HCT116 (cell line): ENCODE measurements at places on chromosomes 16 and 17. TPM values are rescaled to one million over a fixed set of nuclear protein-coding genes. Genes with fewer than 3 reads are reported as not detected.

DNA sequence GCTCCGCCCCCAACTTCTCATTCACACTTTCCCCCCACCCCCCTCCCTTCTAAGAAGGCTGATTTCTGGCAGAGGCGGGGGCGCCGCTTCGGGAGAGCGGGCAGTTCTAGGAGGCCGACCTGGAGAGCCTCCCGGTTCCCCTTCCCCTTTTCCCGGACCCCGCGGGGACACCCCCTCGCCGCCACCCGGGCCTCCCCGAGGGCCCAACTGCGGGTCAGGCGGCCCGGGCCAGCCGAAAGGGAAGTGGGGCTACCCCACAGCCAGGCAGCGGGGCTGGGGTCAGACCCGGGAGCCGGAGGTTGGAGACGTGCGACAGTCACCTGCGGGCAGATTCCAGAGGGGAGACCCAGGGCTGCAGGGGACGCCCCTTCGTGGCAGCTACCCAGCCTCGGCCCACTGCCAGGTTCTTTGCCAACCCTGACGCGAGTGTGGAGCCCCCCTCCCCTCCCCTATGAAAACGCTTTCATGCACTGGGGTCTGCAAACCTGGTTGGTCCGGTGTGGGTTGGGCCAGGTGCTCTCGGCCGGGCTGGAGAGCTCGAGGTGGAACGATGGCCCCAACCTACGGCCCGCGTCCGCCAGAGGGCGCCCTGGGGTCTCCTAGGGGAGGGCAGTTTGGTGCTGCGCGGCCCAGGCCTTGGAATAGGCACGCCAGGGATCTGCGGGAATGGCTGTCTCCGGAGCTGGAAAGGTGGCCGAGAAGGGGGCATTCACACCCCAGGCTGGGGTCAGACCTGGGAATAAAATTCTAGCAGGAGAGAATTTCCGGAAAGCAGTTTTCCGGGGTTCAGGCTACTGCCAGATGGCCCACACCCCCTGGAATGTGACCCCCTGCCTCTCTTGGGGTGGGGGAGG, 721 bp upstream of the SOCS3 start:
- peaks cover 22% of the 10 kb centered on the region for H3K36me3 ChIP-seq
- H3K4me3 ChIP-seq: peak overlapping the region; percentile 96
- H3K27me3 ChIP-seq: no peaks in the 10 kb centered on the region
- peaks cover 54% of the 10 kb centered on the region for H3K4me1 ChIP-seq
- DNase-seq: peak; percentile 85

DNA sequence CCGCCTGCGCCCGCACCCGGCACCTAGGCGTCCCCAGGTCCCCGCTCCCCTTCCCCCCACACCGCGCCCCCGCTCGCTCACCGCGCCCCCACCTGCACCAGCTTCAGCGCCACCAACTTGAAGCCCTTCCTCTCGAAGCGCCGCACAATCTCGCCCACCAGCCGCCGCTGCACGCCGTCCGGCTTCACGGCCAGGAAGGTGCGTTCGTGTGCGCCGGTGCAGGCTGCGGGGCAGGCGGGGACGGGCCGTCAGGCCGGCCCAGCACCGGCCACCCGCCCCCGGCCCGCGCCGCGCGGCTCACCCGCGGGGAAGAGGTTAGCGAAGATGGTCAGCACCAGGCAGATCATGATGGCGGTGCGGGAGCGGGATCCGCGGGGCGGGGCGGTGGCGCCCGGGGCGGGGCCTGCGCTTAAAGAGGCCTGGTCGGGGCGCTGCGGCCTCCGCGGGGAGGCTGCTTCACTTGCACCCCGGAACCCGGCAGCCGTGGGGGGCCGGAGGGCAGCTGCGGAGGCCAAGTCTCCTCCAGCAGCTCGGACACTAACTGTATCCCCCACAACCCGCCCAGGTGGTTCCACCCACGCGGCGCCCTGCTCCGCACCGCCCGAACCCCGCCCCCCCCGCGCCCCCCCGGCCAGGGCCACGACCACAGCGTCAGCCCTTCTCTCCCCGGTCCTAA, at the start of gene NME3:
TSS of gene NME3 (minus strand) at position 356 of the 676 bp plus-strand sequence. CDS start at position 347, 9 bp downstream.
- H3K27ac ChIP-seq: peak within 1 kb of the TSS; percentile 95
- DNase-seq: no peak
- no peaks in the 10 kb centered on the region for H3K27me3 ChIP-seq
- peak within 1 kb of the TSS; percentile 97 for H3K4me3 ChIP-seq
- peaks cover 14% of the 10 kb centered on the region for H3K4me1 ChIP-seq

DNA sequence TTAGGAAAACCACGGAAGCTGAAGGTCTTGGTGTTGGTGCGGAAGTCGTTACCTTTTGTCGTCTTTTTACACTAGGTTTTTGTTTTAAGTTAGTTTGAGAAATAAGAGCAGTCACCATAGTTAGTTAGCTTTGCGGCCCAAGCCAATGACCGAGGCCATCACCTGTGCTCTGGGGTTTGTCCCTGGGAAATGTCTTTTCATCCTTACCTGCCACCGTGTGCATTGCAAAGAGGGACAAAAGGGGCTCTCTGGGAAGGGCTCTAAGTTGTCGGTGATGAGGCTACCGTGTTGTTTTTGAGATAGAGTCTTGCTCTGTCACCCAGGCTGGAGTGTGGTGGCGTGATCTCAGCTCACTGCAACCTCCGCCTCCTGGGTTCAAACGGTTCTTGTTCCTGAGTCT, 49.8 kb downstream of the NDE1 start:
- H3K27ac ChIP-seq: no peak overlapping the region
- H3K4me1 ChIP-seq: no peaks in the 10 kb centered on the region
- peaks cover 56% of the 10 kb centered on the region for H3K36me3 ChIP-seq
- no peak for DNase-seq

- H3K4me1 ChIP-seq: peaks cover 11% of the 10 kb centered on the region
- H3K36me3 ChIP-seq: peaks cover 12% of the 10 kb centered on the region; the same call in 1 of the 2 replicates
- H3K27me3 ChIP-seq: no peaks in the 10 kb centered on the region
- H3K27ac ChIP-seq: no peak overlapping the region
- H3K4me3 ChIP-seq: no peak overlapping the region
These were observed 2.8 kb downstream of the PIP4K2B start for GRCh38 chr17:38796451-38797157.

Gene GLIS2
- 18.2 TPM for total RNA-seq

DNA sequence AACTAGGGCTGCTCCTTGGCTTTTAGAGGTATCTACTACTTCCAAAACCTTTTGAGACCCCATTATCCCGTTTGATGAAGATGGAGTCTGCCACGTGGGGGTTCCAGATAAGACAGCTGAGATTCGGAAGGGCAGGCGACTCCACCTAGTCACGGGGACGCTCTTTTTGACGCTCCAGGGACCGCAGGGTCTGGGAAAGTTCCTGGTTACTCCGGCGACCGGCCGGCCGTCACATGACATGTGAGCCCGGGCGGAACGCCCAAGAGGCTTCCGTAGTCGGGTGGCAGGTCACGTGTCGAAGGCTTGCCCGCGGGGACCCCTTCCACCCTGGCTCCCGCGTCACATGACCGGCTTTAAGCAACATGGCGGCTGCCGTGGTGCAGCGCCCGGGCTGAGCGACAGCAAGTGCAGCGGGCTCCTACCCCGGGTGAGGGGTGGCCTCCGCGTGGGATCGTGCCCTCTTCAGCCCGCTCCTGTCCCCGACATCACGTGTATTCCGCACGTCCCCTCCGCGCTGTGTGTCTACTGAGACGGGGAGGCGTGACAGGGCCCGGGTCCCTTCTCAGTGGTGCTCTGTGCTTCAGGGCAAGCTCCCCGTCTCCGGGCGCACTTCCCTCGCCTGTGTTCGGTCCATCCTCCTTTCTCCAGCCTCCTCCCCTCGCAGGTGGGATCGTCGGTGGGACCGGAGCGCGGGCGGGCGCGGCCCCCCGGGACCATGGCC, at the start of gene SPNS1:
TSS of gene SPNS1 (plus strand) at position 342 of the 721 bp plus-strand sequence. CDS start at position 716, 374 bp downstream.
- peaks cover 6% of the 10 kb centered on the region; the same call in 1 of the 2 replicates for H3K4me1 ChIP-seq
- H3K36me3 ChIP-seq: no peaks in the 10 kb centered on the region
- H3K27me3 ChIP-seq: no peaks in the 10 kb centered on the region
- H3K27ac ChIP-seq: peak within 1 kb of the TSS; percentile 34
- peak within 1 kb of the TSS; percentile 97 for H3K4me3 ChIP-seq

Gene DNAH2
- total RNA-seq: 2.0 TPM

- peak overlapping the region; percentile 19; the same call in 1 of the 2 replicates for H3K4me3 ChIP-seq
- H3K27ac ChIP-seq: peak overlapping the region; percentile 77
- DNase-seq: peak; percentile 58
- no peaks in the 10 kb centered on the region for H3K27me3 ChIP-seq
- no peaks in the 10 kb centered on the region for H3K36me3 ChIP-seq
These were observed 161.0 kb downstream of the FTO start for GRCh38 chr16:53864819-53865493.

DNA sequence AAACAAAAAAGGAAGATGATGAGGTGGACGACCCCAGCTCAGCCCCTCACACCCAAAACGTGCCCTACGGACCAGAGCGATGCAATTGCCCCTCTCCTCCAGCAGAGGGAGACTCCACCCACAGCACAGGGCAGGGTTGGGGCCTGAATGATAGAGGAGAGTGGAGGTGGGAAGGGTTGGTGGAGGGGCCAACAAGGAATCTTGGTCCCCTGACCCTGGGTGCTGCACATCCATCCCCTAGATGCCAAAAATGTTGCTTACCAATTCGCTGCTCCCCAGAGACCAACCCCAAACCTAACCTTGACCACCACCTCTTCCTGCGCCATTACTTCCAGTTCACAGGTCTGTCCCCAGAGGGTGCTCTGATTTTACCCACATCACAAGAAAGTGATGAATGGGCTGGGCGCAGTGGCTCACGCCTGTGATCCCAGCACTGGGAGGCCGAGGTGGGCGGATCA, 12.9 kb downstream of the P2RX5 start:
- H3K4me3 ChIP-seq: no peak overlapping the region
- DNase-seq: peak; percentile 53
- no peaks in the 10 kb centered on the region for H3K36me3 ChIP-seq
- H3K4me1 ChIP-seq: no peaks in the 10 kb centered on the region; the same call in 1 of the 2 replicates
- no peak overlapping the region for H3K27ac ChIP-seq

GRCh38 chr17:70636517-70637133, 467.3 kb downstream of the KCNJ2 start:
- H3K4me3 ChIP-seq: no peak overlapping the region
- peak; percentile 54 for DNase-seq
- no peak overlapping the region for H3K27ac ChIP-seq

DNA sequence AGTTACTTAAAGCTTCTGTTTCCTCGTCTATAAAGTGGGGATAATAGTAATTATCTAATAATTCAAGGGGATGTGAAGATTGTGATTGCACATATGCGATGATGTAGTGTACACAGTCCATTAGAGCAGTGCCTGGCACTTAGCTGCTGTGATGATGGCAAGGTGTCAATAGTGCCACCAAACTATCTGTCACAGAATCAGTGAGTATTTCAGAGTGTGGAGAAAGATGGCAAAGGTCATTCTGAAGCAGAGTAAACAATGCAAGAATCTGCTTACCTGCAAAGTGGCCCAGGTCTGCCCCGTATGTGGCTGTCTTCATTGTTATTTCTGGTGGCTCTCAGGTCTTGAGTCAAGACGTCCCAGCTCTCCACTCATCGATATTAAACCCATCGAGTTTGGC, 15.1 kb downstream of the SYT17 start:
- DNase-seq: no peak
- H3K4me1 ChIP-seq: no peaks in the 10 kb centered on the region
- no peaks in the 10 kb centered on the region; the same call in none of the 2 replicates for H3K36me3 ChIP-seq
- H3K27me3 ChIP-seq: no peaks in the 10 kb centered on the region

DNA sequence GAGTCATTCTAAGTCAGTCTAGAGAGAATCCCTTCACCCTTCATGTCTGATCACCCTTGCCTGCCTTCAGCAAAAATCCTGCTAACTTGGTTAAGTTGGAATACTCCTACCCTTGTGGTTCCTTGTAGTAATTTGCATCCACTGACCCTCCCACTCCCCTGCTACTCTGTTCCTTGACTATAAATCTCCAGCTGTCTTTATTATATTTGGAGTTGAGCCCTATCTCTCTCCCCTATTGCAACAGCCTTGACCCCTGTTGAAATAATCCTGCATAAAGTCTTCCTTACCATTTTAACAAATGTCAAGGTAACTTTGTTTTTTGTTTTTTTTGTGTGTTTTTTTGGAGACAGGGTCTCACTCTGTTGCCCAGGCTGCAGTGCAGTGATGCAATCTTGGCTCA, 590.1 kb downstream of the WWOX start:
- no peak overlapping the region for H3K4me3 ChIP-seq
- DNase-seq: no peak
- H3K27ac ChIP-seq: no peak overlapping the region

DNA sequence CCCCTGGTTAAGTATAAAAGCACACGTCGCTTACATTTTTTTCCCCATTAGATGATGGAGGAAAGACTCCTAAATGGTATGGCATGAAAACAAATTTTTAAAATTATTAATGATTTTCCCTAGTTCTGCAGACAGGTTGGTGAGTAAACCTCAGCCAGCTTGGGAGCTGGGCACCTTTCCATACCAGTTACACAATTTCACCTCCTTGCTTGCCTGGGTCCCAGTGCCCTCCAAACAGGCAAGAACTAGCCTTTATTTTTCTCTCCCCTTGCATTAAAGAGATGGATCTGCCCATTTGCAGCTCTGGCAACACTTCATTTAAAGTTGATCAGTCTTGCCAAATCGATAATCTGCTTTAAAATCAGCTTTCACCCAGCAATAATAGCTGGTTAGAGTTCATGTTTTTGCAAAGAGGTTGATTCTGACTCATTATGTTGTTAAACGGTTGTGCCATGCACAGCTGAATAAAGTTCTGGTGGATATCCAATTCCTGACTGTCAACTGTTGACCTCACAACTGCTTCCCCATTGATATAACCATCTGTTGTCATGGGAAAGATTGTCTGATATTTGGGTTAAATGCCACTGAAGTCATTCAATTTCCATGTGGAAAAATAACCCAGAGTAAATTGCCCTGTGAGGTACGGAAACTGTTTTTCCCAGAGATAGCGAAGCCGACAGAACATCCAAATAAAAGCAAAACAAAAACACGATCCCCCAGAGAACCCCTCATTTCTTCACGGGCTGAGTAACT, 1.3 kb downstream of the C17orf58 start:
- peak overlapping the region; percentile 12; the same call in 1 of the 2 replicates for H3K27ac ChIP-seq
- peaks cover 3% of the 10 kb centered on the region; the same call in 1 of the 2 replicates for H3K36me3 ChIP-seq
- no peak for DNase-seq
- peaks cover 38% of the 10 kb centered on the region for H3K4me1 ChIP-seq

- H3K4me3 ChIP-seq: no peak overlapping the region
- no peaks in the 10 kb centered on the region for H3K36me3 ChIP-seq
- peaks cover 18% of the 10 kb centered on the region for H3K4me1 ChIP-seq
These were observed 78.2 kb downstream of the CCDC182 start for GRCh38 chr17:57666946-57667345.

Gene ZNF689
- total RNA-seq: 10.3 TPM

DNA sequence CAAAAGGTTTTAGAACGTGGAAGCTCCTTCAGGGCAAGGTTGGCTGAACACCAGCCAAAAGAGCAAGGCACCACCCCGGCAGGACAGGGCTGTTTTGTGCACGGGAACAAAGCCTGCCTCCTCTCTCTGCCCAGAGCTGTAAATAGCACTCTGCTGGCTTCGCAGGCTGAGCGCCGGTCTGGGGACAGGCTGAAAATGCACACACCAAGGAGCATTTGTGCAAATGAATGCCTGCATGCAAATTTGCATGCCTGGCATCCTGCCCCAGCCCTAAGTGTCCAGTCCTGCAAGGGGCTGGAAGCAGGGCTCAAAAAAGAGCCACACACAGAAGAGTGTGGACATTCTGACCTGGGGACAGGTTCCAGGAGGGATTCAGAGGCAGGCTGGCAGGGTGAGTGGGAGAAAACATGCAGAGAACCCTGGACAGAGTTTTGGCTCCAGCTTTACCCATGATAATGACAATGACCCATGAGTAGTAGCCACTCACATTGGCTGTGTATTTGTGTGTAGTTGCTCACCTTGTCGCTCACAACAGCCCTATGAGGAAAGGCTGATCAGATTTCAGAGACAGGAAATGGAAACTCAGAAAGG, 11.7 kb downstream of the ABAT start:
- H3K27ac ChIP-seq: no peak overlapping the region
- peaks cover 4% of the 10 kb centered on the region; the same call in 1 of the 2 replicates for H3K4me1 ChIP-seq
- H3K4me3 ChIP-seq: no peak overlapping the region
- no peaks in the 10 kb centered on the region for H3K36me3 ChIP-seq
- no peak for DNase-seq
- H3K27me3 ChIP-seq: no peaks in the 10 kb centered on the region
